DMS 273 treated with DMSO at 0.1 percent for 48 hours (cell line): ENCODE measurements at places on chromosomes 2 and 18.
A peak's percentile ranks its signal among the peaks of the same experiment; 100 is the strongest.

- DNase-seq: peak; percentile 87
Measured at GRCh38 chr2:173990970-173991819, 26.0 kb upstream of the SP3 start.

GRCh38 chr2:235225261-235225660 is 268.6 kb upstream of the AGAP1 start:
- DNase-seq: no peak

- no peak for DNase-seq
Measured at GRCh38 chr2:161604901-161605300, 19.3 kb upstream of the SLC4A10 start.

- no peak for DNase-seq
Measured at GRCh38 chr2:133421516-133422324, 146.5 kb downstream of the NCKAP5 start.
